ENCODE measurements at places on chromosomes 2 and 18.

- no peak for DNase-seq
Observed at GRCh38 chr2:84874381-84875212, 6.3 kb downstream of the TRABD2A start.

DNA sequence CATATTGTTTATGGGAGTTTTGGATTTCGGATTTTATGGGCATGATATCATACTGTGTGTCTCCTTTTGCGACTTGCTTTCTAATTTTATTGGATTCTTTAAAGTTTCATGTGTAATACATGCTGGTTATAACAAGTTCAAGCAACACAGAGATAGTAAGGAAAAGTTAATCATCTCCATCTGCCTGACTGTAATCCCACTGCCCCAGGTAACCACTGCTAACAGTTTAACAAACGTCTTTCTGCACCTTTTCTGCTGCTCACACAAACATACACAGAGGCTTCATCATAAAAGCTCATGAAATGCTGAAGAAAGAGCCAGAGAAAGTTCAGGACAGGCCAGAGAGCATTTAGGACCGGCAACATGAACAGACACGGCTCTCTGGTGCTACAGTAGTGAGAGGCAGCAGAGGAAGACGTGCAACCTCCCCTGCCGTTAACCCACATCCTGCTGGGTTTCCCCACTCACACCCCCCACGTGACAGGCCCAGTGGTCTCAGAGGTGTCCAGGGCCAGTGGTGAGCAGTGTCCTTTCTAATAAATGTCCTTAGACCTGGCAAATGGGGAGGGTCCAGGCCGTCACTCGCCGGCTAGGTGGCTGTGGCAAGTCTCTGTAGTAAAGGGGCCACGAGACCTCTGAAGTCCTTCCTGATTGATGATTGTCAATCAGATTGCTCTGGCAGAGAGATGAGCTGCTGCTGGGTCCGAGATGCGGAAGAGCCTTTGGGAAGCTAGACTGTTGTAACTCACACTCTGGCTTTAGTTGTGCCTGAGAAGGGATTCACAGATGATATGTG is 43.0 kb upstream of the SLC1A4 start:
- peak; percentile 35 for DNase-seq

GRCh38 chr2:106886916-106887758 is 1.2 kb upstream of the ST6GAL2 start:
- peak; percentile 35 for DNase-seq

GRCh38 chr2:123370186-123370585 is 654.9 kb upstream of the CNTNAP5 start:
- DNase-seq, result no peak

- DNase-seq, result no peak
Observed at GRCh38 chr2:161604901-161605300, 19.3 kb upstream of the SLC4A10 start.

- no peak for DNase-seq
Observed at GRCh38 chr2:43708178-43708577, 31.9 kb upstream of the C1GALT1C1L start.

DNA sequence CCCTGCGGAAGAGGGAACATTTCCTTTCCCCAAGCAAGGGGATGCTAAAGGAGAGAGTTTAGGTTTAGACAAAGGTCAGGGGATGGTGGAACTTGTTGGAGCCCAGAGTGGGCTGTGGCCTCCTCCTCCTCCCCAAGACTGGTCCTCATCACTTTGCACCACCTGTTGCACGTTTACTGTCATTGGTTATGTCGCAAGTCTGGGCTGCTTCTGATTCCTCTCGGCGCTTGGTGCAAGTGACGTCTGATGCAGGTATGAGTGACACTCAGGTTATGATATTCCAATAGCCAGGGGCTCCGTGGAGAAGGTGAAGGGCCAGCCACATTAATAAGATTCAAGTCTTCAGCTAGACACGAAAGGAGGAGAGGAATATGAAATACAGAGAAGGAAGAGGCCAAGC is 59.8 kb downstream of the TSN start:
- DNase-seq, result no peak

DNA sequence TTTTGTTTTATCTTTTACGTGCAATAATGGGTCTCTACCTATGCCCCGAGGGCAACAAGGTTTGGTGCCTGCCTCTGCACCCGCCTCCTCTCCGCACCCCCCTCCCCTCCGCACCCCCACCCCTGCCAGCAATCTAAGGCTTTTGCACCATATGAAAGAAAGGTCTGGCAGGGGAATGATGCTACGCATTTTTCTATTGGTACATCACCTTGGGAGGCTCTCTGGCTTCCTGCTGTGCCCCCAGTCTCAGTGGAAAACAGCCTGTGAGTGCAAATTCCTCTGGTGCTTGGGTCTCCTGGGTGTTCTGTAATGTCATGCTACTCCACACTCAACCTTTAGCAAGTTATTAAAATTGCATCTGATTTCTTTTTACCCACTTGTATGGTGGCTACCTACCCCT is 161.3 kb upstream of the SMAD7 start:
- peak; percentile 9 for DNase-seq

GRCh38 chr2:29920130-29920577 is 1.2 kb downstream of the ALK start:
- DNase-seq, result peak; percentile 45

DNA sequence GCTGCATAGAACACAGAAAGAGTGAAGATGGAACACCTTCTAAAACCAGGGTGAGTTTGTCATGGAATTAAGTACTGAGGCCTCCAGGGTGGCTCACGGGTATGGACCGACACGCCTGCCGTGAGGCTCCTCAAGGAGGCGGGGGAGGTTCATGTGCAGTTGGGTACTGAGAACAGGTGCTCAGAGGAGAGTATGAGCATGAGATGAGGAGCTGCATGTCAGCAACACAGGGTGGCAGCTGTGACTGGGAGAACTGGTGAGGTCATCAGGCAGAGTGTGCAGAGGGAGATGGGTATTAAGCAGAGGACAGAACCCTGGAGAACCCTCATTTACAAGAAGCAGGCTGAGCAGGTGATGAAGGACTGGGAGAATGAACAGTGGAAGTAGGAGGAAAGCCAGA is 63.2 kb upstream of the KLHL29 start:
- no peak for DNase-seq

GRCh38 chr2:99425022-99425421 is 64.8 kb downstream of the REV1 start:
- DNase-seq, result peak; percentile 39

GRCh38 chr18:12327510-12328178 is 19.6 kb downstream of the TUBB6 start:
- DNase-seq, result peak; percentile 70

GRCh38 chr18:27423581-27423980 is 238.5 kb upstream of the CHST9 start:
- no peak for DNase-seq

- DNase-seq, result peak; percentile 64
Observed at GRCh38 chr2:132911726-132912724, 242.0 kb upstream of the LYPD1 start.

DNA sequence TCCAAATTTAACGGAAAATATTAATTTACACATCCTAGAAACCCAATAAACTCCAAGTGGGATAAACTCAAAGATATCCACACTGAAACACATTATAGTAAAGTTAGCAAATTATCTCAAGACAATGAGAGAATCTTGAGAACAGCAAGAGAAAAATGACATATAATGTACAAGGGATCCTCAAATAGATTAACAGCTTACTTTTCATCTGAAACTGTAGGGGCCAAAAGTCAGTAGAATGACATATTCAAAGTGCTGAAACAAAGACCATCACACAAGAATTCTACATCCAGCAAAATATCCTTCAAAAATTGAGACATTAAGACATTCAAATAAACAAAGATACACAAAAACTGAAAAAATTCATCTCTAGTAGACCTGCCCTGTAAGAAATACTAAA is 18.7 kb upstream of the METTL21A start:
- DNase-seq, result no peak

- DNase-seq, result no peak
Observed at GRCh38 chr2:102872388-102872787, 110.6 kb downstream of the TMEM182 start.

GRCh38 chr2:120299561-120299960 is 46.4 kb upstream of the INHBB start:
- DNase-seq, result peak; percentile 18

DNA sequence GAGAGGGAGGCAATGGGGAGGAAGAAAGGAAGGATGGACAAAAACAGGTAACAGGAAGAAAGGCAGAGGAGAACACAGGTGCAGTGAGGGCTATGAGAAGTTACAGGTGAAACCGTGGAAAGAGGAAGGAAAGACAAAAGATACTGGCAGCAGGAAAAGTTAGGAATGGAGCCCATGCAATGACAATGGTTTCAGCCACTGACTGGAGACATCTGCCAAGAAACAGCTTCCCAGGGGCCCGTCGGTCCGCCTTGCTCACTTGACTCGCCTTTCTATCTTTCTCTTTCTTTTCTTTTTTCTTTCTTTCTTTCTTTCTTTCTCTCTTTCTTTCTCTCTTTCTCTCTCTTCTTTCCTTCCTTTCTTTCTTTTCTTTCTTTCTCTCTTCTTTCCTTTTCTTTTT is 37.5 kb downstream of the ST8SIA5 start:
- DNase-seq, result no peak

DNA sequence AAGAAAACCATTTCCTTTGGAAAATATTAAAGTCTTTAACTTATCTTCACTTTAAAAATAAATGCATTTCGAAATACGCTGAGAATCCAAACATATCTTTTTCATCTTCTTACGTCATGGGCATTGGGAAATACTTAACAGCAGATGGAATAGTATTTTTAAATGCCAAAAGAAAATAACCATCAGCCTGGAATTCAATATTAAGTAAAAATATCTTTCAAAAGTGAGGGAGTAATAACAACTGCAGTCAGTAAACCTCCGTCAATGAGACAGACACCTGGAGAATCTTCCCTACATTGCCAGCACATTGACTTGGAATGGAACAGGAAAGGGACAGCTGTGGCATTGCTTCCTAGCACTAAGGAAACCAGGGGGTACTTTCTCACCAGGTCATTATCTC is 290.4 kb upstream of the TNP1 start:
- peak; percentile 31 for DNase-seq

DNA sequence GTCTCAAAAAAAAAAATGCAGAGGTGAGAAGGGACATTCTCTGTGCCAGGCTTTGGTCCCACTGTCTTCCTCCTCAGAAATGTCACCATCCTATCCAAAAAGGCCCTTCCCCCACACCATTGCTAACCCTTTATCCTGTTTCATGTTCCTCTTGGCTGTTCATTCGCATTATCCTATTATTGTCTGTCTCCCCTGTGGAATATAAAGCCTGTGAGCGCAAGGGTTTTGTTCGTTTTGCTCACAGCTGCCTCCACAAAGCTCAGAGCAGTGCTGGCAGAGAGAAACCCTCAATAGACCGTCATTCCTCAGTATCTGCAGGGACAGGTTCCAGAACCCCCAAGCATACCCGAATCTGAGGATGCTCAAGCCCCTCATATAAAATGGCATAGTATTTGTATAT is 91.8 kb downstream of the LOXHD1 start:
- no peak for DNase-seq

DNA sequence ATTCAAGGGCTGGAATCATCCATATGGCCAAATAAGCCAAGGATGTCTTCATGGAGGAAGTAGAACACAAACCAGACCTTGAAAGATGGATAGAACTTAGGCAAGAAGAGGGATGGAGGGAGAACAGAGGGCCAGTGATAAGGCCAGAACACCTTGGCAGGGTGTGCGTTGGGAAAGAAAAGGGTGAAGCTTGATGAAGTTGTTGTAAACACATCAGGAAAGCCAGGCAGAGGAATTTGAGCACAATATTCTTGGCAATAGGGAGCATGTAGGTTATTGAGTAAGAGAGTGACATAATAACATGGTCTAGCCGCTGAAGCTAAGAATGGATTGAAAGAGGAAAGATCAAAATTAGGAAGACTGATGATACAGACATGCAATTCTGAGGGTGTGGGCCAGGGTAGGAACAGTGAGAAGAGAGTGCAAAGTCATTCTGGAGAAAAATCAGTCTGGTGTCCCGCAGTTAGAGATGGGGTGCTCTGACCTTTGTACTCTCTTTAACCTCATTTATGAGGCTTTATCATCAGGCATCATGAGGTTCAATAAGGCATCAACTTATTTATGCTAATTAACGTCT is 41.0 kb downstream of the SLC14A2 start:
- no peak for DNase-seq

- no peak for DNase-seq
Observed at GRCh38 chr2:115292742-115293141, 850.3 kb downstream of the DPP10 start.

All from fibroblast of skin of abdomen (primary cell).